Umbilical cord (tissue), 2 donors: ENCODE measurements at places on chromosomes 13 and 19.

GRCh38 chr13:31774186-31774750 is 34.9 kb downstream of the RXFP2 start:
- DNase-seq = no peak

DNA sequence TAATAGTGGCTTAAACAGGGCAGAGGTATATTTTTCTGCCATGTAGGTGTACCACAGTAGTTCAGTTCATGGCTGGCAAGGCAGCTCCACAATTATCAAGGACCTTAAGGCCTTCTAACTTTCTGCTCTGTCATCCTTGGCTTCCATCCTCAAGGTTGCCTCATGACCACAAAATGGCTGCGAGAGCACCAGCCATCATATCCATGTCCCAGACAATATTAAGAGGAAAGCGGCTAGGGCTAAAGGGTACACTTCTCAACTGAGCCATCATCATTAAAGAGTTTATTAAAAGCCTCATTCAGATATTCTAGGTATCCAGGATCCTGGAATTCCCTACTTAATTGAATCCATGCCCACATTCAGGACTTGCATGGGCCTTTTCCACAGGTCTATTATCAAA is 62.7 kb upstream of the MRI1 start:
- no peak for DNase-seq

DNA sequence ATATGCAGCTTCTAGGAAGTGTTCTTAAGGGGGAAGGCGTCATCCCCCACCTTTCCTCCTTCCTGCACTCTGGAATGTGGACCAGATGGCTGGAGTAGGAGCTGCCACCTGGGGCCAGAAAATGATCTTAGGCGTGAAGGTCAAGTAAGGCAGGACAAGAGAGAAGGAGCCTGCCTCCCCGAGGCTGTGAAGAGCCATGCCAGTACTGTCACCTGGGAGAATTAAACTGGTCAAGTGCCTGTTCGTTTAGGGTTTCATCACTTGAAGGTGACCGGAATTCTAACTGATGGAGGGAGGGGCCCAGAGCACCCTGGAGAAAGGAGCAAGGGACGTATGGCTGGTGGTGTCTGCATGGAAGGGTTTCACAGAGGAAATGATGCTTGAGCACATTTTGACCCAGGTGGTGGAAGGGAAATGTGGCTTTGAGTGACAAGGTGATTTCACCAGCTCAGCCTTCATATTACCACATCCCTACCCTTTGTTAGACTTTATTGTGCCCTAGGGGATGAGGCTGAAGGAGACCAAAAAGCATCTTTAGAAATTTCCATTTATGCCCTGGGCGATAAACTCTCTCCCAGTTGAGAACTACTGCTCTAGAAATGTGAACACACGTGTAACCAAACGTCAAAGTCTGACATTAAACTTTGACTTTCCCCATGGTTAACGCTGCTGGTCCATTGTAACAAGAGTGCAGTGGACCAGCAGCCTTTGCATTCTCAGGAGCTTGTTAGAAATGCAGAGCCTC is 37.5 kb downstream of the PPP2R1A start:
- no peak for DNase-seq

DNA sequence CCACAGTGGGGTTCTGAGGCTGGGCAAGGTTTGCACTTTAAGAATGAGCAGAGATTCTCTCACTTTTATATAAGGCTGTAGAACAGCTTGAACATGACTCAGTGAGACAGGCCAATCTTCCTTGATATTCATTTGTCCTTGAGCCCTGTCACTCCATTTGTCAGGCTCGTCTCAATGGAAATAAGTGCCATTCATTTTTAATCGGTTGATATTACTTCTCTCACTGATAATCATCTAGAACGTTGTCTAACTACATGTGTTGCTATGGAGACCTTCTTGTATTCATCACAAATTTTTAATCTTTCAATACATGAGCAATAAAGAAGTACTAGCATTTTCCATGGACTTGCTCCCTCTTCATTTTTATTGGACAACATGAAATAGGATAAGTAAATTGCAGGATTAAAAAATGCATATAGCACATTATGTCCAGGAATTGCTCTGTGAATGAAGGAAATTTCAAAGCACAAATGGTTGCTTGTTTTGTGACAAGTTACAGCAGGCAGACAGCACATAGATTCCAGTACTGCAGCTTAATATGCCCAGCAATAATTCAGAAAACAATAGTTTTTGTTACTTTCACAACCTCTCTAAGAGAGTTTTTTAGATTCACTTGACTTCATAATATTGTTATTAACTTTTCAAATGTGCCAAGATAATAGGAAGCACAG is 1178.4 kb upstream of the ATXN8OS start:
- DNase-seq = peak; percentile 7

- DNase-seq = no peak
Observed at GRCh38 chr13:23956106-23956505, 58.8 kb upstream of the C1QTNF9B start.

GRCh38 chr13:46320406-46320805 is 66.6 kb downstream of the RUBCNL start:
- DNase-seq = no peak
